NCI-H1694 treated with DMSO at 0.1 percent for 48 hours (cell line): ENCODE measurements at places on chromosomes 12 and 14.

GRCh38 chr12:26689281-26689841, 143.6 kb downstream of the ITPR2 start:
- no peak for DNase-seq

DNA sequence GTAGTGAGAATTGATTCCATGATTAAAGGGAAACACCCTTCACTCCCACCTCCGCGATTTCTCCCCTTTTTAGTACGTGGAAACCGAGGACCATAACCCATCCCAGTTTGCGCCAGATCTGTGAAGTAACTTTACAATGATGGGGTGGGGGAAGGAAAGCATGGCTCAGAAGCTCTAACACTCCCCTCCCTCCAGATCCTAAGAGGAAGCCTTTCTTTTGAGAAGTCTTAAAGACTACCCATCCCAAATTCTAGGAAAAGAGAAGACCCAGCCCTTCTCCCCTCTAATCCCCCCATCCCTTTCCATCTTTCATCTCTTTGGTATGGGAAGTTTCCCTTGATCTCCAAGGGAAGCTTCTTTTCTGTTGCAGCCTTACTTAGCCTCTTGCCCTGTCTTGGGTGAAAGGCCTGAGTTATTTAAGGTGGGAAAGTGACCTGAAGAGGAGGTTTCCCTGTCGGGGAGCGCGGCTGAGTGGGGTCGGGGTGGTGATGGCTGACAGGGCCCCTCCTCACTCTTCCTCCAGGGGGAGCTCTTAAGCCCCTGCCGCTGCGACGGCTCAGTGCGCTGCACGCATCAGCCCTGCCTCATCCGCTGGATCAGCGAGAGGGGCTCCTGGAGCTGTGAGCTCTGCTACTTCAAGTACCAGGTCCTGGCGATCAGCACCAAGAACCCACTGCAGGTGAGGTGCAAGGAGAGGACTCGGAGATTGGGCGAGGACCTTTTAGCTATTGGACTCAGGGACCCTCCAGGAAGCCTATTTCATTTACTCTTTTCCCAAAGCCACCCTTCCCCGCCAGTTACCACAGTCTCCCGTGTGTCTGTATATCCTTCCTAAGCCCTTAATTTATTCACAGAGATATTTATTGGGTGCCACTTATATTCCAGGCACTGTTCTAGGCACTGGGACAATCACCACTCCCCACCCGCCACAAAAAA, 1.8 kb downstream of the MARCHF9 start:
- DNase-seq: no peak

DNA sequence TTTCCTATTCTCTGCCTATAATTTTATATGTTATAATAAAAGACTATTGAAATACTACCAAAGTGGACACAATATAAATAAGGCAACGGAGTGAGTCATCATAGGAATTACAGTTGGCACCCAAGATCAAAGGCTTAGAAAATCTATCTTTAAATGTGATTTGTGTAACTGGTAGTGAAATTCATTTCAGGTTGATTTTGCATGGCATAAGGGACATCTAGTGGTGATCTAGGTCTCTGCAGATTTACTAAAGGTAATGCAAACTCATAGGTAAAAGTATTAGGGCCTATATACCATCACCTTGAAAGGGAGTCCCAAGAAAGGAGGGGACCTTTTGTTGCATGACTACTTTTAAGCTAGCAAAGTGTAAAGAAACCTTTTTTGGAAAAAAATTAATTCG, 527.2 kb downstream of the NRXN3 start:
- DNase-seq: peak; percentile 70

DNA sequence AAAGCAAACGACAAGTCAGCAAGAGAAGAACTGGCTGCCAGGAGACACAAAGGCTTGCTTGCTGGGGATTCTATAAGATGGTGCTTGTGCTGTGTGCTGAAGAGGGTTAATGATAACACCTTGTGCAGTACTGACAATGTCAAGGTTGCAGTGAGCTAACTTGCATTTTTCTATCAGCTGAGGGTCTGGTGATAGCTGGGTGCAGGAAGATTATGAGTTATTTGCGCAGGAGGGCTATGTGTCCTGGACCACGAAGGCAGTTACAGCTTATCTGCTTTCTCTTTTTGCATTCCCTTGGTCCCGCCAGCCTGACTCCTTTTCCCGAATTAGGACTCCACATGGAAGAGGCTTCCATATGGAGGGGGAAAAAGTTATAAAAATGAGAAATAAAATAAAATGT, 42.4 kb downstream of the R3HDM2 start:
- DNase-seq: no peak

DNA sequence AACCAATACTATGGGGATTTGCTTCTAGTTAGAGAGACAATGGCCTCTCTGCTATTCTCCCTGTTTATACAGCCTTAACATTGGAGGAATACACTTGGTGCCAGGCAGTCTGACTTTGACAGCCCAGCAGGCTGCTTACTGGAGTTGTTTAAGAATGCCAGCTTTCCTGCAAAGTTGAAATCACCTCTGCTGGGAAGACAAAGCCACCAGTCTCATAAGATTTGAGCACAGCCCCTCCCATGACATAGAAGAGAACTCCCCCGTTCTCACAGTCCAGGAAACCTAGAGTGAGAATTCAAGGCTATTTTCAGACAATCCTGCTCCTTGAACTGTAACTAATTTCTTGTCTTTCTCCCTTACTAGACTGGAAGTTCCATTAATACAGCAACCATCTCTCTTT, 21.1 kb upstream of the CATSPERB start:
- DNase-seq: no peak

DNA sequence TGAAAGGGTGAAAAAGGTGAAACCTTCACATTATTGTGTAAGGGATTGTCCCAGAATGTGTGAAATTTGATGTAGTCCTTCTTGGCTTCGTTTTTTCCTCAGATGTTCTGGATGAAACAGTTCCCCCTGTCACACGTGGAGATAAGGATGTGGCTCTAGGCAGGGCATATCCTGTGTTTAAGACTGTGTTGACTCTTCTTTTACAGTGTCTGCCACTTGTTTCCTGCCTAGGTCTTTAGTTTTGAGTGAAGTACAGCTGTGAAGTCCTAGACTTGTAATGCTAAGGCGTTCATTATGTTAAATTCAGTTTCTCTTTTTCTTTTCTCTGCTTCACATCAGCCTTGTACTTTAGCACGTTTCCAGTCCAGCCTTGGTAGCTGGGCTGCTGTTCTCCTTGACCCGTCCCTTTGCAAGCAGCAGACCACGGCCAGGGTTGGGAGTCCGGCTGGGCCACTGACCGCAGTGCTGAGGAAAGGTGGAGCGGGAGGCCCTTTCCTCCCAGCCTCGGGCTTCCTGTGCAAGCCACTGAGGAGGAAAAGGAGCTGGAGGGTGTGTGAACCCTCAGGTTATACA, 59.1 kb downstream of the RASSF3 start:
- DNase-seq: no peak

DNA sequence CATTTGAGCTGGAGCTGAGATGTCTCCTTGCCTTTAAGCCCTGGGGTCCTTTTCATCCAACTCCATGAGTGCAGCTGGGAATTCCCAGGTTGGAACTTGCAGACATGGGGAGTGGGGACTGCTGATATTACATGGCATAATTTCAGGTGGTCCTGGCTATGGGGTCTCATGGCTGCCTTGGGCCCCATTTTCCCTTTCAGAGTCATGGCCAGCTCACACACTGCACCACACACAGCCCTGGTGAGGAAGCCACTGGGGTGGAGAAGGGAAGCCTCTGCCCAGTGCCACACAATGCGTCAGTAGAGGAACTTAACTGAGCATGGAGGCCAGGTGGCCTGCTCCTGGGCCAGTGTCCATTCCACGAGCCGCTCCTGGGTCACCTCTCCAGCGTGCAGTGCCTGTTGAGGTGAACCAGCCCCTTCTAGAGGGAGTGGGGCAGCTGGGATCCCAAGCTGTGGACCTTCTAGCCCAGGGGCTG, 17.3 kb upstream of the KRT86 start:
- DNase-seq: no peak

- DNase-seq: no peak
Observed at GRCh38 chr12:130924966-130925665, 28.6 kb upstream of the ADGRD1 start.

DNA sequence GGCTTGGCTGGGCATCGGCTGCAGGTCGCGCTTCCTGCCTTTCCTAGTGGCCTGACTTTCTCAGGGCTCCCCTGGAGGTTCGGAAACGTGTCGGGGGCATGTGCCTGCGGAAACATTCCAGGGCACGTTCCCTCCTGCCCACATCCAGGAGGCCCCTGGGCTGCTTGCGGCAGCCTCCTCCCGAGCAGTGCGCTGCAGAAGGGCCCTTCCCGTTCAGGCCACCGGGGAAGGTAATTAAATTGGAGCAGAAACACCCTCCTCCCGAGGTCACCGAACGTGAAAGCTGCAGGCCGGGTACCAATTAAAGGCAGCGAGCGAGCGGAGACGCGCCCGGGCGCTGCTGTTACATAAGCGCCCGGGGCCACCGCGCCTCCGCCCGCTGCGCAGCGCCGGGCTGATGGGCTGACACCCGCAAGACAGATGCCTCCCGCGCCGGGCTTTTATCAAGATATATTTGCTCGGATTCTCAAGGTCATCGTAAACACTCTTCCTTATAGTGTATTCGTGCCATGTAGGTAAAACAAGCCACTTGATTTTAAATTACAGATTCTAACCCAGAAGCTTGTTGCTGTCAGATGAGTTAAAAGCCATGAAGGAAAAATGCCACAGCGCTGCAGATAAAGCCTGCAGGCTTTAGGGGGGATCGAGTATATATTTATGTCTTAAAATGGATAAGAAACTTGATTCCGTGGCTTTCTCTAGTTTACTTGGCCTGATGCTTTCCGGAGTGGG, 31.4 kb downstream of the SSPN start:
- no peak for DNase-seq

DNA sequence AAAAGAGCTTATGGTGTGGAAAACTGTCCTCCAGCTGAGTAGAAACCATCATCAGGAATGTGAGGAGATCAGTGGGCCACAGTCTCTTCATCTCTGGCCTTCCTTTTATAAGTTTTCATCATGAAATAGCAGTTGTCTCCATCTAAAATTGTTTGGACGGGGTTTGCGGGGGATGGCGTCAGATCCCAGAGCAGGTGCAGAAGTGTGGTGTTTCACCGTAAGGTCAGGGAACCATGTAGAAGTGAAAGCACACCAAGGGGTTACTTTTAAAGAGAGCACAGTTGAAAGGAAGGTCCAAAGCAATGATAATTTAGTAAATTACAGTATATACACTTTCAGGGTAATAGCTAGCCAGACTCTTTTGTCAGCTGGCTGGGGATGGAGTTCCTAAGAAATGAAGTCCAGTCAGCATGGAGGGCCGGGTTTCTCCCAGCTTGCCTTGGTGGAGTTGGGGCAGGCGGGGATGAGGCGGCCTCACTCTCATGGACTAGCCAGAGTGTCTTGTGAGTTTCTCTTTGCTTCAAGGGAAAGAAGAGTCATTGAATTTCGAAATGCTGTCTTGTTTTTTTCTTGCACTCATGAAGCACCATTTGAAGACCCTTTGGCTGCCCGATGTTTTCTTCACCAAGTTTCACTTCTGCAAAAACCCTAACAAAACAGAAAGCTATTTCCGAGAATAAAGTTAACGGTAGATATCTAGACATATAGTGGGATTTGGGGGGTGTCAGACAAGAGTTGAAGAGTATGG, 100.6 kb downstream of the ETV6 start:
- DNase-seq: no peak

GRCh38 chr14:92105893-92106142, 564 bp downstream of the ATXN3 start:
- DNase-seq: peak; percentile 59

GRCh38 chr12:105451211-105451610, 120.7 kb downstream of the C12orf75 start:
- DNase-seq: no peak

- DNase-seq: peak; percentile 90
Observed at GRCh38 chr12:11941606-11942337, 129.0 kb upstream of the BCL2L14 start.

GRCh38 chr12:71800177-71800576, 39.4 kb upstream of the TBC1D15 start:
- no peak for DNase-seq

- no peak for DNase-seq
Observed at GRCh38 chr14:52522033-52522432, 30.3 kb downstream of the TXNDC16 start.

DNA sequence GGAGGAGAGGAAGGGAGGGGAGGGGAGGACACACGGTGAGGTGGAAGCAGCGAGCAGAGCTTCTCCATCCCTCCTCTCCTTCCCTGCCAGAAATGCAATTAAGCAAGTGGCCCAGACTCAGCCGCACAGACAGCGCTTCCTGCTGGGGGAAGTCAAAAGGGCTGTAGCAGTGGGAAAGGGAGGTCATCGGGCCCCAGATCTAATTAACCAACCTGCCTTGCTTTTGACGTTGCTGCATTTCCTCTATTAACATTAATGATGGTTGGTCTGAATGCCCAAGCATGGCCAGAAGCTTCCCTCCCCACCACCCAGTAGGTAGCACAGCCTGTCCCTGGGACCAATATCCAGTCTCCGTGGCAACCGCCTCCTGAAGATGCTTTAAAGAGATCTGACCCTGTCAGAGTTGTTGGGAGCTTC, 4.6 kb upstream of the NGB start:
- peak; percentile 97 for DNase-seq

DNA sequence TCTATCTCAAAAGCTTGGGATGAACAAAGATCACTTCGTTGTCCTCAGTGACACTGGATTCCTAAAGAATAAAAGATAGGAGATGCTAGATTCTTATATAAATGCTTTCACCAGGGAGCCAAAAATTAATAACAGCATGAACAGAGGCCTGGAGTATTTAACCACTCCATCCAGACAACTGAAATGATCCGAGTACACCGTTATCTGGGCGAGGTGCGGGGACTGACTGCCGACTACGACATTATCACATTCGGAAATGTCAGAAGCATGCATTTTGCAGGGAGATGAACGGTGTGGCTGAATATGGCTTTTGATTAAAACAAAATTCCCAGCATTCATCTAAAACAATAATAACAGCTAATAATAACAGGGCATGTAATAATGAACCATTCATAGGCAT, 56.6 kb downstream of the TRPV4 start:
- no peak for DNase-seq

DNA sequence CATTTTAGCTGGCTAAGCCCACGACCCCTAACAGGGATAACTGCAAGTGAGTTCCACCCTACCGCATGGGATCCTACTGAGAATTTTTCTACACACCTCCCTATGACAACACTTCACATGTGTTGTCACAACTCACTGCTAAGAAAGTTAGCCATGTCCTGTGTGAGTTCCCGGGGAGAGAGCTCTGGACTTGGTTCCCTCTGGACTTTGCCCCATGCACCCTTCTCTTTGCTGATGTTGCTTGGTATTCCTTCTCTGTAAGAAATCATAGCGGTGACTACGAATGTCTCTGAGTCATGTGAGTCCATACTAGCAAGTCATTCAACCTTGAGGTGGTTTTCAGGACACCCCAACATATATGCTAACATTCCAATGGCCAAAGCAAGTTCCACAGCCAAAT, 9.5 kb upstream of the CDKN3 start:
- DNase-seq: no peak
